HL-60 (cell line): ENCODE measurements at places on chromosomes 13 and 19.
A peak's percentile ranks its signal among the peaks of the same experiment; 100 is the strongest.

- DNase-seq, result no peak
Measured at GRCh38 chr19:739998-740715, 10.8 kb upstream of the MISP start.

DNA sequence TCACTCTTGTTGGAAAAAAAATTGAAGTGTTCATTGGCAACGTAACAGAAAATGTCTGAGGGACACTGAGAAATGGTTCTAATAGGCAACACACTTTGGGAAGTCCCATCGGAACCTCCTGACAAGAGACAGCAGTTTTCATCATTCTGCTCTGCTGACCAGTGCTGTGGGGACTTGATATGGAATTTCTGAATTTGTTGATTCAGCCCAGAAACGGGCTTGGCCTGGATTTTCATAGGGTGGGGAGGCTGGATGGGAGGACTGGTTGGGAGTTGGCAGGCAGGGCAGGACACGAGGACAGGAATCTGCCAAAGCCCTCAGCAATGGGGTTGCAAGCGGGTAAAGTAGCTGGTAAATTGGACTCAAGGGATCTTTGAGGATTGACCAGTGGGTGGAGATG lies 96.5 kb downstream of the DCT start:
- no peak for DNase-seq

DNA sequence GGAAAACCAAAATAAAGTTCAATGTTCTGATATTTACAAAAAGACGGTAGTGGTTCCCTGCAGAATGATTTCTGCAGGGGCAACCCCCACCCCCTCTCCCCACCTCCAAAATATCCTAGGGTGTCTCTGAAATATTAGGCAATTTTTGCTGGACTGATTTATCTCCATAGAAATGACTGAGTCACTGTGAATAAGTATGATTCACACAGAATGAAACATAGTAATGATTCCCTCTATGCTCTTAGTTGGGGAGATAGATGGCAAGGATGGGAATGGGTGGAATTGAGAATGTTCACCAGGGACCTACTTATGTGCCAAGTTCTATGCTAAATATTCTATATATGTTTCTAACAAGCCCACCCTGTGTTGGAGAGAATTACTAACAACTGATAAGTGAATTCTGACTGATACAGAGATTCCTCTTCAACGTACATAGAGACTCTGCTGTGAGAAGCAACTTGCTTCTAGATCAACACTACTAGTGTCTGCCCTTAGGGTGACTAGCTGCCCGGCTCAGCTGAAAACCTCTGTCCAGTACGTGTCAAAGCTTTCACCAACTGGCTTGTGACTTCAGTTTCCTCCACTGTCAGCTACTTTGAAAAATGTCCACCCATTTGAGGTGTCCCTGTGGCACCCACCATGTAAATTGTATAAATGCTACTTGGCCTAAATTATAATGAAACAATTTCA lies 38.4 kb upstream of the RAP2A start:
- DNase-seq, result no peak

GRCh38 chr19:35879770-35880317 lies 11.5 kb downstream of the APLP1 start:
- DNase-seq, result peak; percentile 80

DNA sequence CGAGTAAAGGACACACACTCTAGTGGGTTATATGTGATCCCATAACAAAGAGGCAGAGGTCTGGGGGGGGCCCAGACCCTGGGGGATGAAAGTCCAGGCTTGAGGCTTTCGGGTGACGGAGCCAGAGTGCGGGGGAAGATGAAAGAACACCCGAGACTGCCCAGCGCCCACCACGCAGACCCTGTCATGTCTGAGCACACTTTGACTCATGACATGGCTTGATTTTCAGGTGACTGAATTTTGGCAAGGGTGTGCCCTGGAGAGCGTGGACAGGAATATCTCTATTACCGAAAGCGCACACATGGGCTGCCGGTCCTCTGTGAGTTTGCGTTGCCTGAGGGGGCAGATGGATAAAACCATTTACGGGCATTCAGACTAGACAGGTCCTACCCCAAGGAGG lies 192.0 kb upstream of the SOX1 start:
- no peak for DNase-seq

- no peak for DNase-seq
Measured at GRCh38 chr13:94181461-94182107, 297.9 kb downstream of the DCT start.

DNA sequence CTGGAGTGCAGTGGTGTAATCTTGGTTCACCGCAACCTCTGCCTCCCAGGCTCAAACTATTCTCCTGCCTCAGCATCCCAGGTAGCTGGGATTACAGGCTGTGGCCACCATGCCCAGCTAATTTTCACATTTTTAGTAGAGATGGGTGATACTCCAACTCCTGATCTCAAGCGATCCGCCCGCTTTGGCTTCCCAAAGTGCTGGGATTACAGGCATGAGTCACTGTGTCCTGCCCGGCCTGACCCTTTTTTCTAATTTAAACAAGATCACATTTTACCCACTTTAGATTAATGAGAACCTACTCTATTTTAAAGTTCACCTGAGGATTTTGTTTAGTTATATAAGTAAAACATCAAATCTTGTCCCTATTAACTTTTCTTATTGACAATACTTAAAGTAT lies 91.8 kb upstream of the POSTN start:
- DNase-seq, result no peak

DNA sequence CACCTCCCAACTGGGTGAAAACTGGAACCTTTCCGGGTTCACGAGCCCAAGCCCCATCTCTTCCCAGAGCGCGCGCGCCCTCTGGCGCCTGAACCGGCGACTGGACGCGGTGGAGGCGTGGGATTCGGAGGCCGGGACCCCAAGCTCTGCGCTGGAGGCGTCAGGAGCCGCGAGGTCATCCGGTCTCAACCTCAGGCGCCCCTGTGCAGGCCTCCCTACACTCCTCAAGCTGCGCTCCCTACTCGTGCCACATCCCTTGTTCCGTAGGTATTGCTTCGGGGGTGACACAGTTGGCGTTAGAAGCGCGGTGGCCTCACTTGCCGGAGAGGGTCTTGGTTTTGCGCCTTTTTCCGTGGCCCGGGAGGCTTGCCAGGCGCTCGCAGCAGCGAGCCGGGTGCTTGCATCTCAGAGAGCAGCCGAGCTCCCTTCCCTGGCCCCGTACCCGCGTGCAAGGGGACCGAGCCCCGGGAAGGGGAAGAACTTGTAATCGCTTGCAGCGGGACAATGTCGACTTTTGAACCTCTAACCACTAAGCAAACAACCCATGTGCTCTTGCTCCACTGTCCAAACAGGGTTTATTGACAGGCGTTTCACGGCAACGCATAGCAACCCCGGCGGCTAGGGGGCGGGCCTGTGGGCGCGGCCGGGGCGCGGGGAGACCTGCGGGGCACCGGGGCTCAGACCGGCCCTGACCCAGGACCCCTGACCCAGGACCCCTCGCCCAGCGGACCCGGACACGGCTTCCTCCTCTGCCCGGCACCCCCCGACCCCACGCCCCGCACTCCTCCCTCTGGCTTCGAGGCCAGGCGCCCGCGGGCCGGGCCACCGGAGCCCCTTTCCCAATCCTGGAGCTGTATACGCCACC lies 8.5 kb downstream of the CDX2 start:
- DNase-seq, result peak; percentile 78

DNA sequence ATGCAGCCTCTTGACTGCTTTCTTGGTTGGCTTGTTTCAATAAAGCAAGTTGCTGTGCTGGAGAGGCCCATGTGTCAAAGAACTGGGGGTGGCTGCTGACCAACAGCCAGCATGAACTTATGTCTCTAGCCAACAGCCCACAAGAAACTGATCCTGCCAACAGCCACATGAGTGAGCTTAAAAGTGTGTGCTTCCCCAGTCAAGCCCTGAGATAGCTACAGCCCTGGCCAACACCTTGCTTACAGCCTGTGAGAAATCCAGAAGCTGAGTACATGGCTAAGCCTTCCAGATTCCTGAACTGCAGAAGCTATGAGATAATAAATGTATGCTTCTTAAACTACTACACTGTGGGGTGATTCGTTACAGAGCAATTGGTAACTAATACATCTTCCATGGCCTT lies 38.9 kb upstream of the IPO5 start:
- no peak for DNase-seq

DNA sequence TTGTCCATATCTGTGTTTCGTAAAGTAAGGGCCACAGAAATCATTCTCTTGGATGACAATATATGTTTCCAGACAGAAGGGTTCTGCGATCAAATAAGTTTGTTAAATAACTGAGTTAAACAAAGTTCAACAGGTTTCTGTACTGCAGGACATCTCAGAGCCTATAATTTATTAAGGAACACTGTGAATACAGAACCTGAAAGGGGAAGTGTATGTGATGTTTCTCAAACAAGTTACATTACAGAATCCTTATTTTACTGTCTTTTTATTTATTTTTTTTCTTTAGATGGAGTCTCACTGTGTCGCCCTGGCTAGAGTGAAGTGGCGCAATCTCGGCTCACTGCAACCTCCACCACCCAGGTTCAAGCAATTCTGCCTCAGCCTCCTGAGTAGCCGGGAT lies 55.4 kb upstream of the GTF2F2 start:
- DNase-seq, result no peak

DNA sequence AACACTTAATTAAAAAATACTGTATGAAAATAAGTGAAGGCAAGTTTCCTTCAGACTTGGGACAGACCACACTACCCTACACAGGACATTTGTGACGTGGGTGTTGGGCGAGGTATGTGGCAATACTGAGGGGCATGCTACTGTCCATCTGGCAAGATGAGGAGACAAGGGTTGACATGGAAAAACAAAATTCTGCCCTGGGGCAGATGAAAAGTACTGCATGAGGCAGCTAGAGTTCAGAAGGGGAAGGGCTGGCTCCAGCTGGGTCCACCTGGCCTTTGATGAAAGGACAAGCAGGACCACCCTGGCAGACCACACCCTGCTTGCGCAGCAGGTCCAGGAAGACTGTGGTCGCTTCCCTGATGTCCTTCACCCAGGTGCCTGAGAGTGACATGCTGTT lies 43.2 kb downstream of the LATS2 start:
- DNase-seq, result no peak

DNA sequence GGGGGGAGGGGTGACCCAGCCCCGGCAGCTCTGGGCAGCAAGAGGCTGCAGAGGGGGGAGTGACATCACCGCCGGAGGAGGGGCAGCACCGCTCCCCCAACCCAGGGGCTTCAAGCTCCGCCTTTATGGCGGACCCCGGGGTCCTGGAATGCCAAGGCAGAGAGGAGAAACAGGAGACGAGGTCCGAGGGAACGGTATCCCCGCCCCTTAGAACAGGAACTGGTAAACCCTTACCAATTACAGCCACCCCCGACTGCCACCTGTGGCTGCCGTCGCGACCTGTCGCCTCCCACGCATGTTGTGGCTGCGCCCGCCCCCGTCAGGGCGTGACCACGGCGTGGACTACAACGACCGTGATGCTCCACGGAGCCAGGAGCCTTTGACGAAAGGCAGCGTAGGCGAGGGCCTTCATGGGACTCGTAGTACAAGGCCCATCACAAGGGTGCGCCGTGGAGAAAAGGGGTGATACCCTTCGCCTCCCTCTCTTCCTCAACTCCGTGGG lies 4.1 kb upstream of the KCNC3 start:
- peak; percentile 74 for DNase-seq

DNA sequence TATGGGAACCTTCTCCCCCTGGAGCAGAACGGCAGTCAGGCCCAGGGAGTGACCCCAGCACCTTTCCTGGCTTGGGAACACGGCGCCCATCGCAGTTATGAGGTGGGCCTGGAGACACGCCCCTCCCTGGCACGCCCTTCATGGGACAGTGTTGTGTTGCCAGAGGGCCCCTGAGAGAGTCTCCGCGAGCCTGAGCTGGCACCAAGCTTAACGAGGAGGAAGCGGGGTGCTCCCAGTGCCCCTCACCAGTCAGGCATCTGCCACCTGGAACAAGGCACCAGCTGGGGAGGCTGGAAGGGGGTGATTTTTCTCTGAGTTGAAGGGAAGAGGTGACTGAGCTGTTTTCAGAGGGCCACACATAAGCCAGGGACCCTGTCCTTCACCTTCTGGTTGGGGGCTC lies 180.6 kb downstream of the KDM4B start:
- no peak for DNase-seq

DNA sequence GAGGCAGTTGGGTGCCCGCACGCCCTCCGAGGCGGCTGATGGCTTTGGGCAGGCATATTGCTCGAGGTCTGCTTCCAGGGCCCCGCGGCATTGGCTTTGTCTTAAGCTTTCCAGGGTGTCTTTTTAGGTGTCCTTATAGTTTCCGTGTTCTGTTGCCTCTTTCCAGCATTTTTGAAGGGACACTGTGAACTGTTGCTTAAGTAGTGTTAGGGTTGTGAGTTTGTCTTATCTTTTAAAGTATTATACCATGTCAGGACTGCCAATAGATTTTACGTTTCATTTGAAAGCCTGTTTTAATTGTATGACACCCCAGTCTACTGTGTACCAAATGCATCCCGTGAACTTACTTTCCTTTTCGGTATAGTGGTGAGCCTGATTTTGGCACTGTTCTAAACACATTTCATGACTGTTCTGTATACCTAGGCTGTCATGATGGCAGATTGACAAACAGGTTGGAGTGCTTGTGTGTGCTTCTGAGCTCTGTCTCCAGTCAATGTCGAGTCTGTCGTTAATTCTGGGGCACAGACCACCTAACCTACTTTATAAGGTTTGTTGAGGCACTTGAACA lies 656 bp downstream of the PCCA start:
- no peak for DNase-seq
